Hypothalamus (tissue), 51 donors: ENCODE measurements at places on chromosomes 7 and 10.

GRCh38 chr10:19935176-19935575 is 118.9 kb downstream of the PLXDC2 start:
- no peak for DNase-seq

DNA sequence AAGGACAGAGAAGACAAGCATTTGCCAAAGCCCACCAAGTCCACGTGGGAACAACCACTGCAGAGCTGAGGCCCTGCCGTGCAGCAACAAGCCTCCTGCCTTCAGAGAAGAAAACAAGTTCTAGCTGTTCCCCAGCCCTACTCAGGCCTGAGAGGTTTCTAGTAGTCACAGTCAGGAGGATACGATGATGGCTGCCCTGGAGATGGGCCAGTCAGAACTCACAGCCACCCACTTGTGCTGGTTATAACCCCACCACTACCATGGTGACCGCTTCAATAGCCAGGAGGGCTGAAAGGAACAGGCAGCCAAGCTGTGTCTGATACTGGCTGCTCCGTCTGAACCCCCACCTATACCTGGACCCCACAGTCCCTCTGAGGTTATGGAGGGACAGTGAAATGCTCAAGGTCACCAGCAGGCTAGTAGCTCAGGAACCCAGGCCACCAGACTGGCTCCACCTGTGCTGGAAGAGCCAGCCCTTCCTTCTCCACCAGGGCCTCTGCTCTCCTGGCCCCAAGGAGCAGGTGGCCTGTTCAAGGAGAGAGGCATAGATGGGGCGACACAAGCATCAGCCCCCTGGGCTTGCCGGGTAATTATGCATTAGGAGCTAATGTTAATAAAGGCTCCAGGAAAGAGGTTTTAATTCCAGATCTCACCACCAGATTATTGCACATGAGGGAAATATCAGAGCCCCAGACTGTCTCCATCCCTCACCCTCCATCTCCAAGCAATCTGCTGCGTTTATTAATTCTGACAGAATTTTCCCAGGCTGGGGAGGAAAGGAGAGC is 125.8 kb upstream of the PCBD1 start:
- DNase-seq = no peak

DNA sequence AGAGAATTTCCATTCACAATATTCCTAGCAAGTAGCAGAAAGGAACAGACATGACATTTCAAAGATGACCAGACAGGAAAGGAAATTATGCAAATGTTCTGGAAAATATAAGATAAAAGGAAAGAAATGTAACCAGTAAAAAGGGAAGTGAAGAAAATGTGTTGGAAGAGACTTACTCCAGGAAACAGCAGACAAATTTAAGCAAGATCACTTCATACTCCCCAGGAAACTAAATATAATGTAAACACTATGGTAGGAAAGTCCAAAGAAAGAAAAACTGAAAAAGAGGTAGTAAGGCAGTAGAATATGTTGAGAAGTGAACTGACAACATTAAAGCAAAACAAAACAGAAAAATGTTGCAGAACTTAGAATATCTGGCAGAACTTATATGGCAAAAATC is 6.4 kb upstream of the ST8SIA6 start:
- no peak for DNase-seq

DNA sequence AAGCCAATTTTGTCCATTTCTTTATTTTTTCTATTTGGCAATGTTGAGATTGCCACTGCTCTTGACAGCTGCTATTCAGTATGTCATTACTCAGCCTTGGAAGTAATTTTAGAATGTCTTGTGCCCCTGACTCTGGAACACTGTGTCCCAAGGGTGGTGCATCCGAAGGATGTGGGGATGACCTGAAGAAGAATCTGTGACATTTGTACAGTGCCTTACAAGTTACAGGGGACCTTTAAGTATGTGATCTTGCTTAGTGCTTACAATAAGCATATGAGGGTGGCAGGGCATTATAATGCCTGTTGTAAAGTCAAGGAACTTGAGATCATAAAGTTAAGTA is 239.5 kb downstream of the REEP3 start:
- DNase-seq = no peak

DNA sequence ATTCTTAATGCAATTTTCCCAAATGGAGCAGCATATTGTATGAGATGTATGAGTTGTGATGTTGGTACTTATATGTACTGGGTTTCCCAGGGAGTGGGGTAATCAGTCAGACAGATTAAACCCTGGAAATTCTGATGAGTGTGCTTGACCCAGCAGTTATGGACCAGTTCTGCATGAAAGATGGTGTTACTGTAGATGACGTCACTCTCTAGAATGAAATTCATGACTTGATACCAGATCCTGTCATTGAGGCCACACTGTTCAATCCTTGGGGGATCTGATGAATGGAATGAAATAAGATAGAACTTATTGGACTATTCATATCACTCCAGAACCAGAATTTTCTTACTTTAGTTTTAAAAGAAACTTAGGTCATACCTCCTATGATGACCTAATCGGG is 534.3 kb downstream of the PLXDC2 start:
- no peak for DNase-seq

DNA sequence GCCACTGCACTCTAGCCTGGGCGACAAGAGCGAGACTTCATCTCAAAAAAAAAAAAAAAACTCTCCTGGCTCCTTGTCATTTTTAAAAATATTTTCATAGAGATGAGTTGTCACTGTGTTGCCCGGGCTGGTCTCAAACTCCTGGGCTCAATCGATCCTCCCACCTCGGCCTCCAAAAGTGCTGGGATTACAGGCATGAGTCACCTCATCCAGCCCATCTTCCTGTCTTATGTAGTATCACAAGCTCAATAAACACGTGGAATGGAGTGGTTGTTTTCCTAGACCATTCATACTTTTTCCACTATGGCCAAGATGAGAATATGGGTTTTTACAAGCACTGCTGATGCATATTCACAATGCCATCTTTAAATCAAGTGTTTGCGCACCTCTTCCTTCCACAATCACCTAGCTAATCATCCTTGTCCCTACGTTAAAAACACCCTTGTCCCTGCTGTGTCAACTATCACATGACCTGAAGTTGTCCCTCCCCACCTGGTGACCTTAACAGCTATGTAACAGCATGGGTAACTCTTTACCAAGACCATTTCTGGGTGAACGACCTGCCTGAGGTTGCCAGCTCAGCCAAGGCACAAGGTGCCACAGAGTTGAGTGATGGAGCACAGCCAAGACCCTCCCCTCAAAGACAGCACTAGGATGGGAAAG is 21.3 kb downstream of the DLG5 start:
- DNase-seq = no peak

DNA sequence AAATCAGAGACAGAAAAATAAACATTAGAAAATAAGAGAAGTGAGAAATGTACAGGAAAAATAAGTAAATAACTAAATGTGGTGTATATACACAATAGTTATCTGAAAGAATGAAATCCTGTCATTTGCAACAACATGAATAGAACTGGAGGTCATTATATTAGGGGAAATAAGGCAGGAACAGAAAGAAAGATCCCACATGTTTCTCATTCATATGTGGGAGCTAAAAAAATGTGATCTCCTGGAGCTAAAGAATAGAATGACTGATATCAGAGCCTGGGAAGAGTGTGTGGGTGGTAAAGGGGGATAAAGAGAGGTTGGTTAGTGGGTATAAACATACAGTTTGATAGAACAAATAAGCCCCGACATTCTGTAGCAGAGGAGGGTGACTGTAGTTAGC is 27.3 kb downstream of the PLXDC2 start:
- no peak for DNase-seq

- DNase-seq = no peak
Measured at GRCh38 chr10:101446071-101446470, 92.1 kb downstream of the BTRC start.

DNA sequence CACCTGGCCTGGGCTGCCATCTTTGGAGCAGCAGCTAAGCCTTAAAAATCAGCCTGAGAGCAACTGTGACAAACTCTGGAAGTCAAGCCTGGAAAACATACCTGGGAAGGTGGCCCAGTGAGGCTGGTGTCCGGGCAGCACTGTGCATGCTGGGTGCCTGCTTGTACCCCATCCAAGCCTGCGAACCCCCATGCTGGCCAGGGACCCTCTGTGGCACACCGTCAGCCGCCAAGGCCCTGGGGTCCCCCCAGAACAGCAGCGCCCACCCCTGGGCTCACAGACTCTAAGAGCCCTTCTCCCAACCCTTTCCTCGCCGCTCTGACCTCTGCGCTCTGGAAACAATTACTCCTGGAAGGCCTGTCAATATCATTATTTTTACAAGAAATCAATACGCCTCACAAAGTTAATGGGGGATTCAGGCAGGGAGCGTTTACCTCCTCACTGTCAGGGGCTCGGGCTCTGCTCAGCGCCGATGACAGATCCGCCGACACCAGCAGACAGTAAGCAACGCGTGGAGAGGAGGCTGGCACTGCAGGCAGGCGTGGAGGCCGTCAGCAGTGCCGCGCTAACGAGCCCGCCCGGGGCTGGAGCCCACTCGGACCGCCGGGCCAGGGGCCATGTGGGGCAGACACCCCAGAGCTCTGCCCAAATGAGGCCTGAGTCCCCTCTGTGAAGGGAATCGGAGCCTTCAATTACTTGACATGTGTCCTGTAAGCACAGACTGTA is 54.4 kb downstream of the EBF3 start:
- no peak for DNase-seq

GRCh38 chr10:4101918-4102654 is 317.1 kb upstream of the KLF6 start:
- DNase-seq = no peak

DNA sequence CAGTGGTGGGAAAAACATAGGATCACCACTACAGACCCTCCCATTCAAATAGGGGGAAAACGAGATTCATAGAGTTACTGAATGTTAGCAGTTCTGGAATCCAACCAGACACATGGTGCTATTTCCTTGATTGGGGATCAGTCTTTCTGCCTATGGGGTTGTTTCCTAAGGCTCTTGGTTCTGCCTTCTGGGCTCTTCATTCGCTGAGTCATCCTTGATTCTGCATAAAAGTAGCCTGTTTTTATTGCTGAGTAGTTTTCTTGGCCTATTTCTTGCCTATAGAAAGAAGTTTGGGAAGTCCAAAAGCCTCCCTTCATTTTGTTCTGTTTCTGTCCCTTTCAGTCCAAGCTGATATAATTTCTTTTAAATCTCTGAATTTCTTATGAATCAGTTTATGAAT is 99.3 kb upstream of the OIT3 start:
- no peak for DNase-seq

DNA sequence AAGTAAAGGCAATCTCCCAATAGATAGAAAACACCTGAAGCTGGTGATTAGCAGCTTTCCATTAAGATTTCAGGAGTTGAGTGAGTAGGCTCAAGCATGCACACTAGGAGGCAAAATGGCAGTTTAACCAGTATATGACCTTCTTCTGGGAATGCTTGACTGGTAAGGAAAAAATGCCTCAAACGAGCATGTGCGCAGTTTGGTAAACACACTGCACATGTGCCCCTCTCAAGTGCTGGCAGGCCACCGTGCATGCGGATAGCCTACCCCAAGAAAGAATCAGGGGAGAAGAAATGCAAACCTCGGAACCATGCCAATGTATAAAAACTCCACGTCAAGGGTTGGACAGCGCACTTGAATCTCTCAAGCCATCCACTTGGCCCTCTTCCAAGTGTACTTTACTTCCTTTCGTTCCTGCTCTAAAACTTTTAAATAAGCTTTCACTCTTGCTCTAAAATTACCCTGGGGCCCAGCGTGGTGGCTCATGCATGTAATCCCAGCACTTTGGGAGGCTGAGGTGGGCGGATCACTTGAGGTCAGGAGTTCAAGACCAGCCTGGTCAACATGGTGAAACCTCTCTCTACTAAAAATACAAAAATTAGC is 98.8 kb upstream of the CDK1 start:
- no peak for DNase-seq

DNA sequence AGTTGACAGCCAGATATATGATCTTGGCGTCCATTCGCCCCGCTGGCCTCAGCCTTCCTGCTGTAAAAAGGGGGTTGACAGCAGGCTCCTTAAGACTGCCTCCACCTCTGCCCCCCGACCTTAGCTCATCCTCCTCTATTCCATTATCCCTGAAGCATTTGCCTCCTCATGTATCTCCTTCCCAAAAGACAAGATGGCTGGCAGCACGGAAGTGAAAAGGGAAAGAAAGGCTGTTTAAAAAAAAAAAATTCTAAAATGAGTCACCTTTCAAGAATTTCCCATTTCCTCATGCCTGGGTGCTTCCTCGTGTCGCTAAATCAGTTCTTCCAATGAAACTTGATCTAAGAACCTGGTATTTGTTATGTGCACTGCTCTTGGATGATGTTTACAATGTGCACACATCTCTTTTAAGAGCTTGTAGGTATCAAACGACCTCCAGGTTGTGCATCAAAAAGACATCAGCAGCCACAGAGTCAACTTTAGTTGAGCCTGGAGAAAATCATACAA is 1.7 kb downstream of the SCRN1 start:
- no peak for DNase-seq

DNA sequence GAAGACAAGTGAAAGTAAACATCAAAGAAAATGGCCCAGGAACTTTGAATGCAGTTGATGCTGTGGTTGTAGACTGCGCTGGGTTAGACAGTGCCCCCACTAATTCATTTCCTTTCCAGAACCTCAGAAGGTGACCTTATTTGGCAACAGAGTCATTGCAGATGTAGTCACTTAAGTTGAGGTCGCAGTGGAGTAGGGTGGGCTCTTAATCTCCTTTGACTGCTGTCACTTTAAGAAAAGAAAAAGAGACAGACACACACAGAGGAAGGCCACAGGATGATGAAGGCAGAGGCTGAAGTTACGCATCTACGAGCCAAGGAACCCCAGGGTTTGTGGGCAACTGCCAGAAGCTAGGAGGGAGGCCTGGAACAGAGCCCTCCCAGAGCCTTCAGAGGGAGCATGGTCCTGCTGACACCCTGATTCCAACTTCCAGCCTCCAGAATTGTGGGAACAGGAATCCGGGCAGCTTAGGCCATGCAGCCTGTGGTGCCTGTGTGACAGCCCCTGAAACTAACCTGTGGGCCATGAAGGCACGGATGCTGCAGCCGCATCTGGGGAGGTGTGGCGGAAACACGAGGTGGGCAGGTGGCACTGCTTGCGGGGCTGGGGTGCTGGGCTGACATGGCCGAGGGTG is 107.6 kb downstream of the PRKAG2 start:
- no peak for DNase-seq

GRCh38 chr10:30822693-30823465 is 193.3 kb upstream of the LYZL2 start:
- DNase-seq = no peak

- no peak for DNase-seq
Measured at GRCh38 chr10:80741278-80741677, 203.6 kb downstream of the SH2D4B start.

- DNase-seq = no peak
Measured at GRCh38 chr7:150946421-150947240, 31.5 kb downstream of the KCNH2 start.
